Osteoblast (primary cell): ENCODE measurements at places on chromosomes 12 and 14. TPM values are rescaled to one million over a fixed set of nuclear protein-coding genes. Genes with fewer than 3 reads are reported as not detected.

The TAMALIN gene
- total RNA-seq: 4.7 and 6.5 TPM in 2 replicates

The CD4 gene
- total RNA-seq: 10.9 and 15.0 TPM in 2 replicates

DNA sequence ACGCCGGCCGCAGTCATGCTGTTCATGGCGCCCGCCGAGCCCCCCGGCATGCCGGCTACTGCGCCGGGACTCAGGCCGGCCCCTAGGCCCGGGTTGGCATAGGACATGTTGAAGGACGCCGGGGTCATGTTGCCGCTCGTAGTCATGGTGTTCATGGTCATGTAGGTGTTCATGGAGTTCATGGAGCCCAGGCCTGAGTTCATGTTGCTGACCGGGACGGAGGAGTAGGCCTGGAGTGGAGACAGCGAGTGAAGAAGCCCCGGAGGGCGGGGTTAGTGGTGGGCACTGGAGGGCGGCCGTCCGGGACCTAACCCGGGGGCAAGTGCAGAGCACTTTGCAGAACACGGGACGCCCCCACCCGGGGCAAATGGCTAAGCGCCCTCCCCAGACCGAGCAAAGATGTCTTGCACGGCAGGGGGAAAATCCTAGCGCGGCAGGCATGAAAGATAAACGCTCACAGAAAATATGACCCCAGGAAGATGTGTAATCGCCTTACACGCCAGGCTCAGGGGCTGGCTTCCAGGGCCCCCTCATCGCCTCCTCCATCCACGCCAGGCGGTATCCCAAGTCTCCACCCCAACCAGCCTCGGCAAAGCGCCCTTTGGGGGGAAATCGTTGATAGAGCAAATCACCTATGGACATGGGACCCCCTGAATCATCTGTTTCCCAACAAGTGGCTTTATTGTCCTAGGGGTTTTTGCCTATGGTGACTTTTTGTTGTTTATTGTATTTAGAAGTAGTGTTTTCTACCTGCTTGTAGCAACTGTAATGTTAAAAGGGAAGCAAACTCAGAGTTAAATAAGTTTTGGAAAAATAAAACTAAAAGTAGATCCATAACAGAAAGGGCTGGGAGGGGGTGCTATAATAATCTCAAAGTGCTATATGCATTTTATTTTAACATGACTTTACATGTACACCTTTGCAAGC, 2.3 kb downstream of the FOXA1 start:
- peak; percentile 65 for DNase-seq
- H3K27me3 ChIP-seq: peaks cover 89% of the 10 kb centered on the region
- no peaks in the 10 kb centered on the region for H3K36me3 ChIP-seq

DNA sequence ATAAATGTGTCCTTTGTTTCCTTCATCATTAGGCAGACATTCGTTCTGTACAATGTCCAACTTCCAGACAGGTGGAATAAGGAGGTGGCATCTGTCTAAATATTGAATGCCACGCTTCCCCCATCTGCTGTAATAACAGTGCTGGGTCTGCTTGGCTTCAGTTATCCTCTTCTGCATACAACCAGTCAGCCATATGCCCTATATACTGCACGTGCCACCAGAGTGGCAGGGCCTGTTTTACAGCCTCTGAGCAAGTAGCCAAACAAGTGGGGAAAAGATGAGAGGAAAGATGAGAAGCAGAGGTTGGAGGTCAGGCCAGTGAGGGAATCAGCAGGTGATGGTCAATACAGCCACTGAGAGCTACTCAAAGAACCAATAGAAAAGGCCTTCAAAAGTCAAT, 55.4 kb downstream of the OTX2 start:
- no peaks in the 10 kb centered on the region for H3K27me3 ChIP-seq
- DNase-seq: no peak
- H3K27ac ChIP-seq: no peak overlapping the region
- H3K36me3 ChIP-seq: no peaks in the 10 kb centered on the region
- H3K4me1 ChIP-seq: no peaks in the 10 kb centered on the region
- H3K4me3 ChIP-seq: no peak overlapping the region

- no peak overlapping the region for H3K4me3 ChIP-seq
- no peaks in the 10 kb centered on the region for H3K27me3 ChIP-seq
- no peak overlapping the region for H3K27ac ChIP-seq
- peaks cover 6% of the 10 kb centered on the region for H3K4me1 ChIP-seq
Measured at GRCh38 chr14:99459481-99460100, 21.1 kb downstream of the SETD3 start.

DNA sequence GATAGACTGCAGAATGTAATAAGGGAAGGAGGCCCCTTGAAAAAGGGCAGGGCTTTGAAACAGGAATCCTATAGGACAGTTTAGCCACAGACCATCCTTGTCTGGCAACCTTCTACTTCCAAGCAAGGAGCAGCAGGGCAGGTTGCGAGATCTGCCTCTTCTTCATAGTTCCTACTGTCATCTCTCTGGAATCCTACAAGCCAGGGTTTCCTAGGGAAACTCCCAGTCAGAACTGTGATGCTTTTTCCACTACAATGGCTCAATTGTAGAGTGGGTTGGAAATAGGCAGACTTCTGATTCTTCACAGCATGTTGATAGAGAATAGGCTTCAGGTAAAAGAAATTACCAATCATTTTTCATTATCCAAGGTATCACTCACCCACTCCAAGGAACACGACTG, 186.3 kb downstream of the DACT1 start:
- no peaks in the 10 kb centered on the region for H3K27me3 ChIP-seq
- no peak for DNase-seq
- no peaks in the 10 kb centered on the region for H3K4me1 ChIP-seq
